ENCODE measurements at places on chromosomes 1 and 21.

DNA sequence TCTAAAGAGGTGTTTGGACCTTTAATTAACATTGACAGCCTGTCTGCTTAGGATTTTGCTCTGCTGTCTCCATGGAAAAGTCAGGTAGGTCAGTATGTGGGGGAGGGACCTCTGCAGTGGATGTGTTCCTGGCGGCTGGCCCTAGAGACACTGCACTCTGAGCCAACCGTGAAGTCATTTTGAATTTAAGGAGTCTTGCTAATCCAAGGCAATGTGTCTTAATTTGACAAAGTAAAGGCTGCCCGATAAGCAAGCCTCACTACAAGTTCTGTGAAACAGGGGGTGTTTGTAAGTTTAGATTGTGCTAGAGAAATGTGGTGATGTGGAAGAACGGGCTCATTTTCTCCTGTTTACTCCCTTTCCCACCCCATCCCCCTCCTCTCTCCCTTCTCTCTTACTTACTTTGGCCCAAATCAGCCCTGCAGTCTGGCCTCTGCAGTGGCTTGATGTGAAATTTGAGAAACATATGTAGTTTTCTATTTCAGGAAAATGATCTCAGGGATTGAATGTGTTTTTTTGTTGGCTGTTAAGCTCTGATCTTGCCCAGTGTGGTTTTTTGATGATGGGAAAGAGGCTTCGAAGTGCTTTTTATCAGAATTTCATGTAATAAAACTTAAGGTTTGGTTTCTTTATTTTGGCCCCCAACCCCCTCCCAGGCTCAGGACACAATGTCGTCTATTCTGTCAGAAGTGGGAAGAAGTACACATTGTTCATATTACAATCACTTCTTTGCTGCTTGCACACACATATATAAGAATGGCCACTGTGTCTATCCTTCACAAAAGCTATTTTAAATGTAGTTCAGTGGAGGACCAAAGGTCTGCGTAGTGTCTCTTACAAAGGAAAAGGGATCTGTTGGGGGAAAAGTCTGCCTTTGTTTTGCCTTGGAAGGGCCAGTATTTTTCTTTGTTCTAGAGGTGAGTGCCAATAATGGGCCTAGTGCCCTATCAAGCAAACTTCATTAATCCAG is 96.6 kb downstream of the FGGY start:
- peak; percentile 88 for DNase-seq

GRCh38 chr1:157269656-157270375 is 131.6 kb upstream of the ETV3 start:
- no peak for DNase-seq

GRCh38 chr1:179706339-179706941 is 36.7 kb upstream of the FAM163A start:
- peak; percentile 77 for DNase-seq

- DNase-seq, result no peak
Measured at GRCh38 chr1:198651650-198652400, 13.0 kb downstream of the PTPRC start.

- peak; percentile 35 for DNase-seq
Measured at GRCh38 chr21:34129901-34130715, 56.7 kb downstream of the MRPS6 start.

DNA sequence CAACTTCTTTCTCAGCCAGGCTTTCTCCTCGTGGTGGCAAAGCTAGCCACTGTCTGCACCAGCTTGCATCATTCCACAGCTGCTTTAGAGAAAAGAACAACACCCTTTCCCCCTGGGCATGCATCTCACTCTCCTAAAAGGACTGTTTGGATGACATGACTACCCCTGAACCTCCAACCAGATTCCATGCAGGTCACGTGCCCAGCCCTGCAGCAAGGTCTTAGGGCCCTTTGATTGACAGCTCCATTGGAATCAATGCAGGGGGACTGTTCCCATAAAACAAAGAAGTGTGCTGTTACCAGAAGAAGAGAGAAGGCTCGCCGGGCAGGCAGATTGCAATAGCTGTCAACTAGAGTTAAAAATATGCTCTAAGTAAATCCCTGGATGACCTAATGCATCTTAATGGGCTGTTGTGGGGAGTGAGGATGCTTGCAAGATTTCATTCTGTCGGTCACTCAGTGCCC is 24.4 kb downstream of the KCNA2 start:
- no peak for DNase-seq

DNA sequence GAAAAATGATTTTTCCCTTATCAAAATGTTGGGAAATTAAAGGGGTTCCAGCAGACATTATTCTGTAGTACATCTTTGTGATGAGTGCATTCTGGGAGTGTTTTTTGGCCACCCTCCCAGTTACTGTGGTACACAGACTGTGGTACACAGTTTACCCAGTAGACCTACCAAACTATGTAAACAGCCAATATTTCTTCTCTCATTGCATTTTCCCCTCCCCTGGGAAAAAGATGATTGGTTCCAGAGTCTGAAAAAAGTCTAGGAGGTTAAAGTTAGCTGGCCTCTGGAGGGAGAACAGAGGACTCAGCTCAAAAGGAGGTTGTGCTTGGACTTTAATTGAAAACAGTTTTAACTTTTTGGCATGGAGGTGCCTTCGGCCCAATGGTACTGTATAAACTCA is 42.5 kb downstream of the PGM1 start:
- peak; percentile 76 for DNase-seq

DNA sequence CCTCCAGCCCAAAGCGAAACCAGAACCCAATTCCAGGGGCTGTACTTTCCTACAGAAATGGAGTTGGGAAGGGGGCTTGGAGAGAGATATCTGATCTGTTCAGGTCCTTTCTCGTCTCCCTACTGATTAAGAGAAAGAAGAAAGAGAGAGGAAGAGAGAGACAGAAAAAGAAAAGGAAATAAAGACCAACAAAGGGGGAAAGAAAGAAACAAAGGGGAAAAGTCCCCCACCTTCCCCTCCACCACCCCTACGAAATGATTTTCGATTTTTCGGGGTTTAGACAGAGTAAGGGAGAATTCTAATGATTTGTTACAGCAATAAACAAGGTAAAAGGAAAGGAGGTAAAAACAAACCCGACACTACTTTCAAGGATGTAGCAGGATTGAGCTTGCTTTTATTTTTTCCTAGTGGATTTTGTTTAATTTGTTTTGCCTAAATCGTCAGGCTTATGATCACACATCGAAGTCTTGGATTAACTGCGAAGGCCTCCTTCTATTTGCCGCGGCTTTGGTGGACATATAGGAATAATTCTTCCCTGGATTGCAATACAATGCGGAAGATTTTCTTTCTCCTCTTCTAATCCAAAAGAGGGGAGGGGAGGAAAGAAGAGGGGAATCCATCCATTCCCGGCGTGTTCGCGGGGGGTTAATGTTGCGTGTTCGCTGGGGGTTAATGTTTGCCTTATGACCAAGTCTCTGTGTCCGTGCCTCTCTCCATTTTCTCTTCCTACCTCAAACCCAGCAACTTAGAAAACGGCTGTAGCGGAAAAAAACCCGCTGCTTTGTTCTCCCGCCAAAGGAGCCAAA is 1.9 kb downstream of the TAL1 start:
- DNase-seq, result peak; percentile 26

GRCh38 chr21:45253180-45253579 is 34.5 kb downstream of the POFUT2 start:
- peak; percentile 48 for DNase-seq

- DNase-seq, result peak; percentile 92
Measured at GRCh38 chr1:21552715-21553114, 43.5 kb downstream of the ALPL start.

DNA sequence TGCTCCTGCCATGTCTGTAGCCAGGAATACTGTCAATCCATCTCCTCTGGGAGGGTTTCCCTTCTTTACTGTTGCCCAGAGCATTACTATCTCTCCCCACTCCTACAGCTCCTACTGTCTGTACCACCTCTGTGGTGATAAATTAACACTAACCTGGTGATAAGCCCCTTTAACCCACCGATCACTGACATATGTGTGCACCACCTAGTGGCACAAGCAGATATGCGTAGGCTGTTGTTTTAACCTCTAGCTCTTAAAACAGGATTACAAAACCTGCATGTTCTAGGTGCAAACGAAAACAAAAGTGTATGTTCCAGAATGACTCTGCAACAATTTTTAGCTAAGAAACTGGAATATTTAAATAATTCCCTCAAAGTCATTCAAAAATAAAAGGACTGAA is 93.9 kb upstream of the BEND5 start:
- peak; percentile 24 for DNase-seq

DNA sequence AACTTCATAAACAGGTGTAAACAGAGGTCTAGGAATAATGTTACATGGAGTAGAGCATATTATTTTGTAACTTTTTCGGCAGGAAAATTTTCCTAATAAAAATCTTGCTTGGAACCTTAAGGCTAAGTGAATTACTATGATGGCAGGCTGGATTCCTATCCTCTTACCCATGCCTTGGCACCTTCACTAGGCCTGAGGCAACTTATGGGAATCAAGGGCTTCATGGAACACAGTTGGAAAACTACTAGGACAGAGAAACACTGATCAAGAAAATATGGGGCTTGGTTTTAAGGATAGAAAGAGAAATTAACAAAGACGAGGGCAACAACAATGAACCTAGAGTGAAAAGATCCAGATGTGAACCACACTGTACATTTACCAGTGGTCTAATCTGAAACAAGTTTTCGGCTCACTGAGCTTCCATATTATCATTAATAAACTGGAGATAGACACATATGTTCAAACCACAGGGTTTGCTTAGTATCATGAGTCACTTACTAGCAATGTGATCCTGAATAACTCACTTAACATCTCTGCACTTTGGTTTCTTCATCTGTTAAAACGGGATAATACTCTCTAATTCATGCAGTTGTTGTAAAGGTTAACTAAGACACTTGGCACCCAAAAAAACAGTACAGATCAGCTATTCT is 68.5 kb downstream of the GPATCH2 start:
- DNase-seq, result peak; percentile 72

- DNase-seq, result peak; percentile 59
Measured at GRCh38 chr1:246355411-246356230, 151.5 kb downstream of the SMYD3 start.

DNA sequence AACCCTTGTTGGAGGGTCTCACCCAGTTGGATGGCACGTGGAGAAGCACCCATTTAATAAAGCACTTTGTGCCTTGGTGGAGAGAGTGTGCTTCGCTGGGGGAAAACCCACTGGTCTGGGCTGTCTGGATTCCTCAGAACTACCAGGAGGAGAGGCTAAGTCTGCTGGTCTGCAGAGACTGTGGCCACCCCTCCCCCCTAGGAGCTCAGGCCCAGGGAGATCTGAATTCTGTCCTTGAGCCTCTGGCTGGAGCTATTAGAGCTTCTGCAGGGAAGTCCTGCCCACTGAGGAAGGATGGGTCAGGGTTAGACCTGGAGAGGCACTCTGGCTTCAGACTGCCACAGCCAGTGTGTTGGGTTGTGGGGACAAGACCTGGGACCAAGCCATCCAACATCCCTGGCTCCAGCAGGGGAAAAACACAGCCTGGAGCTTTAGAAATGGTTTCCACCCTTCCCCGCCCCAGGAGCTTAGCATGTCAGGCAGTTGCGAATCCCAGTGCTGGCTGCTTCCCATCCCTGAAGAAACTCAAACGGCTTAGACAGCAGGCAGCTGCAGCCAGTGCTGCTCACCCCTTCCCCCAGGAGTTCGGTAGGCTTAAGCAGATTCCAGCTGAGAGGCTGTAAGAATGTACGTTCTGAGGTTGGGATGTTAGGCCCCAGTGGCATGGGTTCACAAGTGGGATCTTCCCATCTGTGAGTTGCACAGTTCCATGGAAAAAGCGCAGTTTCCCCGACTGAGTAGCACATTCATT is 288.3 kb downstream of the TGFB2 start:
- DNase-seq, result no peak

- peak; percentile 59 for DNase-seq
Measured at GRCh38 chr21:17451364-17451891, 61.4 kb upstream of the CXADR start.

DNA sequence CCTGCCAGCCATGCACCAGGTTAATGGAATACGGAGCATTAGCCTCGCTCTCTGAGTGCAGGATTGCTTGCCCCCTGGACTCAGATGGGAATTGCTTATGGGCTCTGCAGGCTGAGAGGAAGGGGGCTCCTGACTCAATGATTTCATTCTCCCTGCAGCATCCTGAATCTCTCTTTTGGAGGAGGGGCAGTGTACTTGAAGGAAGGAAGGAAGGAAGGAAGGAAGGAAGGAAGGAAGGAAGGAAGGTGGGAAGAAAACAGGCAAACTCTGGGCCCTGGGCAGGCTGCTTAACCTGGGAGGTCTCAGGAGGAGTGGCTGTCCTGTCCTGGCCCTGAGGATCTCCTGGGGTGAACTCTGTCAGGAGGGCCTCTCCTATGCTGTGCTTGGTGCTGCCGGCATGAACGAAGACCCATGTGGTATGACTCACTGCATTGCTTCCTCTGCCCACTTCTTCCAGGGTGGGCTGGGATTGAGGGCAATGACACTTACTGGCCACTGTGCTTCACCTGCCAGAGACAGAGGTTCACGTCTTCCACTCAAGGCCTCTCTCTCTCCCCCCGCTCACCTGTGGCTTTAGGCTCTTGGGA is 257.1 kb upstream of the CSF3R start:
- no peak for DNase-seq

GRCh38 chr1:53637511-53638359 is 101.2 kb downstream of the GLIS1 start:
- DNase-seq, result no peak

GRCh38 chr1:37556712-37557196 is at the start of gene DNALI1:
TSS of gene DNALI1 (plus strand) at chr1:37556940. CDS start at chr1:37556995, 55 bp downstream.
- peak; percentile 97 for DNase-seq

- no peak for DNase-seq
Measured at GRCh38 chr21:34705011-34705410, 36.2 kb downstream of the CLIC6 start.

- DNase-seq, result no peak
Measured at GRCh38 chr1:200275415-200275814, 134.4 kb downstream of the ZNF281 start.

- no peak for DNase-seq
Measured at GRCh38 chr1:66296370-66296769, 237.6 kb upstream of the SGIP1 start.

DNA sequence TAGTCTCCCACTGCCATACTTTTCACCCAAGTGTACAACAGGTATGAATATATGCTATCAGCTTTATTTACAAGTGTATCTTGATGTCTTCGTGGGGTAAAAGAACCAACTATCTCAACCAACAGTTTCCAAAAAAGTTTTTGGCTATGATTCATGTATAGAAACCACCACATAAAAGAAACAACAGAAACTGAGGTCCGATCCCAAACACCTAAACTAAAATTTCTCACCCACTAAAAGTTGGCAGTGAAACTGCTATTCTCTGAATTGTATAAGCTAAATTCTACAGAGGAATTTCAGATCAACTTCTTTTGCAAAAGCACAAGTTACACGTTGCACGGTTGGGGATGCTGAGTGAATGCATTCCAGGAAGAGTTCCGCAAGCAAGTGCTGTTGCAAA is 5.0 kb upstream of the KCNE1 start:
- no peak for DNase-seq

DNA sequence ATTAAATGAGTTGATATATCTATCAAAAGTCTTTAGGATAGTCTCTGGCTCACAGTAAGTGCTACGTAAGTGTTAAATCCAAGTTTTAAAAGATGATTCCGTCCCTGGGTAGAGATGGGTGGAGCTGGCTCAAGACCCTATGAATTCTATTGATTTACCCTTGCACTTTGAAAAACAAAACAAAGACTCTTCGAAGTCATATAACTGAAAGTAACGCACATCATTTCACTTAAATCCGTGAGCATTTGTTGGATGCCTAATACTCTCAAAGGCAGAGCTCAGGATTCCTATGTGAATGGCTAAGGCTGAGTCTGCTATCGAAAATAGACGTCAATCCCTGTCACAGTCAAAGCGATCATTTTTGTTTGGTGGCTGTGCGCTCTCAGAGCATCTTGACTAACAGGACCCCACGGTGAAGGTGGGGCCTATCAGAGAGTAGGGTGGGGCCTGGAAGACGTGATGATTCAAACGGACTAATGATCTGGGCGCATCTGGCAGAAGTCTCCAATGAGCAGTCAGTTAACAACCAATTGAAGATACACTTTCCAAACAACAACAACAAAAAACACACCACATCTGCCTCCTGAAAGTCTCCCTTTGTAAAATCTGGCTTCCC is 1.2 kb upstream of the NUCKS1 start:
- peak; percentile 32 for DNase-seq

Data from astrocyte of the hippocampus (primary cell).